ENCODE measurements at places on chromosomes 16 and 17. TPM values are rescaled to one million over a fixed set of nuclear protein-coding genes. Genes with fewer than 3 reads are reported as not detected.

CTCF gene
- total RNA-seq, result 30.3 TPM

LIMD2 gene
- total RNA-seq, result 75.7 TPM

MMP28 gene
- total RNA-seq, result 0.57 TPM

MEIOC gene
- 0.14 TPM for total RNA-seq

MILR1 gene
- total RNA-seq, result 6.6 TPM
